ENCODE measurements at places on chromosomes 2 and 18.

DNA sequence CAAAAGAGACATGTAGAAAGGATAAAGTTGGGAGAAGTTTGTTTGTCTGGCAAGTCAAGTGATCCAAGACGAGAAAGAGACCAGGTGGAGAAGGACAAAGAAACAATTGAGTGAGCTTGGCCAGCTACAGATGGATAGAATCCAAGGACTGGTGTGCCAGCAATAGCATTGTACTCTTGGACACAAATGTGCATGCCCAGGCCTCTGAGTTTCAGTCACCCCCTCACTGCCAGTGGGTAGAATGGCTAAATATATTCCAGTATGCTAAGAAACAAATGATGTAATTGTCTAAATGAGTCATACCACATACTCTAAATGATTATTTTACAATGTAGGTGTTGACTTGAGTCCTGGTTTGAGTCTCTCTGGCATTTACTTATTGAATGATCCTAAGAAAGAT lies 881.3 kb downstream of the LRRTM4 start:
- DNase-seq, result no peak

DNA sequence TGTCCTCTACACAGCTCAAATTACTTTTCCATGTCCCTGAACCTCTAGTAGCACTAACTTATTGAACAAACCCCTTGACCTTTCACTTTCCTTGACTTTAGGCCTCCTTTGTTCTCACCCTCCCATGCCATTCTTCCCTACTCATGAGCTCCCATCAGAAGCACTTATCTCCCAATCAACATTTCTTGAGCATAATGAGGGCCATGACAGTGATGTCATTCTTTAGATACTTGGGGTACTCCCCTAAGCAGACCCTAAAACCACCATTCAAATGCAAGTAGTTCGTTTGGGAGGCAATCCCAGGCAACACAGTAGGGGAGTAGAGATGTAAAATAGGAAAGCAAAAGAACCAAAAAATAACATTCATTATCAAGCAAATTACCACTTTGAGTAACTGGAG lies 115.9 kb upstream of the ARHGAP28 start:
- DNase-seq, result no peak

DNA sequence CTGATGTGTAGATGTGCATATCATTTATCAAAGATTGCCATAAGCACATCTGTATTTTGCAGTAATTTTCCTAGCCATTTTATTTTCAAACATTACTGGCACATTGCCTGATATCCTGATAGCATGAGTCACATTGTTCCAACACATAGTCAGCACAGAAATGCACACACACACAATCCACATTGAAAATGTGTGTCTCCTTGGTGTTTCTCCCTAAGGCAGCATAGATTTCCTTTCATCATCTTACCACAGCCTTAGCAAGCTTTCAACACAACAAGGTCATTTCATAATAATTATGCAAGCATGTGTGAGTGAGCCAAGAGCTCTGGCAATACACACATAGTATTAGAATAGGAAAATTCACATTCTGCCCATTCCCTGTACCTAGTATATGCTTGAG lies 245.4 kb upstream of the MEIS1 start:
- DNase-seq, result no peak

- peak; percentile 51 for DNase-seq
Measured at GRCh38 chr2:97699765-97700444, 13.5 kb upstream of the ZAP70 start.

DNA sequence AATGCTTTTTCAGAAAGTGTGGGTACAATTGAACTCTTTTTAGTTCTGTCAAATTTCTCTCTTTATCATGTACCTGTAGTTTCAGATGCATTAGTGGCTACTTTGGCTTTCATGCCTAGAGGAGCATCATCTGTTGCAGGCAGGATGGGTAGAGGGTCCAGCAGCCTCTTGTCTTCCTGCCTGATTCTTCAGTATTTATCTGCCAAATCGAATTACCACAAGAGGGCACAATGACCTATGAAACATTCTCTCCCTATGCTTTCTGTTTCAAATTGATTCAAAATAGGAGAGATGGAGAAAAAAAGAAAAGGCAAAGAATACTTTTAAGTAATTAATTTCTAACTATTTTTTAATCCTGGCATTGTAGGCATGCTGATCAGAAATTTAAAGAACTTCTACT lies 477.2 kb downstream of the TRIB2 start:
- no peak for DNase-seq

- no peak for DNase-seq
Measured at GRCh38 chr18:26495287-26495686, 53.1 kb downstream of the KCTD1 start.

DNA sequence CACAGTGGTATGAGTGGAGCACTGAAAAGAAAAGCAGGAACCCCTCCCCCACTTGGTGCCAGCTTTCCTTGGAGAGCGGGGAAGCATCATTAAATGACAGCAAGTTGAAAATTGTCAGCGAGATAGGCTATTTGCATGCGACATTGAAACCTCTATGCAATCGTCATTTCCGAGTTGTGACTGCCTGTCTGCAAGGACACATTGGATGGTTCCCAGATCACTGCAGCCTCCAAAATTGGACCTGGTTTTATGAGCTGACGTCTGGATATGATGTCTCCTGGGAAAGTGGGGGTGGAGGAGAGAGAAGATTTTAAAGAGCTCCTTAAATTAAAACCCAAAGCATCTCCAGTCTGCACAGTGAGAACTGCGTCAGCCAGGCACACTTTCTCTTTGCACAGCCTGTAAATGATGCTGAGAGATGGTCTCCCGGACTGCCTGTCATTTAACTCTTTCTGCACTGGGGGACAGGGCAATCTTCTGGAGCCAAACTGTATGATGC lies 57.8 kb upstream of the KIF5C start:
- DNase-seq, result no peak

DNA sequence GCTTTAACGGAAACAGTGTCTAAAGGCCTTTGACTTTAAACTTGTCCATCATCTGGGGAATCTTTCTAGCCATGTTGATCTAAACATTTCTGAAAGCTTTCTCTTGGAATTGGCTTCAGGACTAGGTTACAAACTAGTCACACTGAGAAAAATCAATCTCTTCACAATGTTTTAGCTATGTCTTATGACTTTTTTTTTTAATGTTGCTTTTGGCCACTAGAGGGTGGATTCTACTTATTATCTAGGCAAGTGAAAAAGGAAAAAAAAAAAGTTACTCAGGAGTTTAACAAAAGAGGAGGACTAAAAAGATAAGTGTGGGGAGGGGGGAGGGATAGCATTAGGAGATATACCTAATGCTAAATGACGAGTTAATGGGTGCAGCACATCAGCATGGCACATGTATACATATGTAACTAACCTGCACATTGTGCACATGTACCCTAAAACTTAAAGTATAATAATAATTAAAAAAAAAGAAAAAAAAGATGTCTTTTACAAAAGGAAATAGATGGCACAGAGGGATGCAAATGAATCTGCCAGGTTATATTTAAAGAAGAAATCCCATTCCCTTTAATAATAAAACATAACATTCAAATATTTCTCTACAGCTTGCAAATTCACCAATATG lies 160.4 kb upstream of the PID1 start:
- no peak for DNase-seq

DNA sequence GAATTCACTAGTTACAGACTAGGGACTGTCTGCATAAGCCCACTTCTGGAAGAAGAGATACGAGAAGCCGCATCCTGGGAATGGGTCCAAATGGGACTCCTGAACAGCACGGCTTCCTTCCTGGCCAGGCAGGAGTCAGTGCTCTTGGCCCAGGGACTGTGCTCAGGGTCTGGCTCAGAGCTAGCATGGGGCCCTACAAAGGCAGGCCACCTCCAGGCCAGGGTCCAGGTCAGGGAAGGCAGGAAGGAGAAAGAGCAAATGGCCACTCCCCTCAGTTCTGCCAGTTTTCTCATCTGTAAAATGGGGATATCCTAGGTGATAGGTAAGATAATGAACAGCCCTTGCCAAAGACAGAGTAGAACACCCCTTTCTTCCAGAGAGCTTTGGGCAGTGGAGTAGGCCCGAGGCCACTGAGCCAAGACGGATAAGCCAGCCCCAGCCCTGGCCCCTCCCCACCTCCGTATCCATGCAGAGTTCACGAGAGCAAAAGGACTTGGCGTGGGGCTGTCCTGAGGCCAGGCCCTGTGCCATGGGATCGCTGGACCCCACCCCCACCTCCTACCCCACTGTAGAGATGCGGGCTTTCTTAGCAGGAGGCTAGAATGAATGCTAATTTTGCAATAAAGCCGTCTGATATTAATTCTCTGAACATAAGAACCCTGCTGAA lies 190.1 kb downstream of the MGAT5 start:
- DNase-seq, result no peak

GRCh38 chr2:239532250-239532649 lies 131.4 kb upstream of the HDAC4 start:
- no peak for DNase-seq

DNA sequence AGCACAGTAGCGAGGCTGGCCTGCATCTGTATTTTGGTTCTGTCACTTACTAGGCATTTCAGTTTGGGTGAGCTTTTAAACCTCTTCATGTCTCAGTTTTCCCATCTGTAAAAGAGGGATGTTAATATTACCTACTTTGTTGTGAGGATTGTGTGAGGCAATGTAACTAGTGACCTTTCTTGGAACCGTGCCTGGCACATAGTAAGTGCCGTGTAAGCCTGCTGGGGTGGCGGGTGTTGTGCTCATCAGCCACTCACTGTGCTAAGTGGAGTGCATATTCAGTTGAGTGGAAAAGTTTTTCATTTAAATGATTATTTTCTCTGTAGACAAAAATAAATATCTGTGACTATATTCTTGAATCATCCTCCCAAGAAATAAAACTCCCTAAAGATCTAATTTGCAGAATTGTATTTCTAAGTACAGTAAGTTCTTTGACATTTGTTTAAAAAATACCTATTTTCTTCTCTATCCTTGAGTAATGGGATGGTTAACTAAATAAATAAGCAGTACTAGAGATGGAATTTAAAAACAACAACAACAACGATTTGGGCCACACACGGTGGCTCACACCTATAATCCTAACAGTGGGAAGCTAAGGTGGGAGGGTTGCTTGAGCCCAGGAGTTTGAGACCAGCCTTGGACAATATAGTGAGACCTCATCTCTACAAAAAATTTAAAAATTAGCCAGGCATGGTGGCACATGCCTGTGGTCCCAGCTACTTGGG lies 56.7 kb downstream of the MALT1 start:
- no peak for DNase-seq

DNA sequence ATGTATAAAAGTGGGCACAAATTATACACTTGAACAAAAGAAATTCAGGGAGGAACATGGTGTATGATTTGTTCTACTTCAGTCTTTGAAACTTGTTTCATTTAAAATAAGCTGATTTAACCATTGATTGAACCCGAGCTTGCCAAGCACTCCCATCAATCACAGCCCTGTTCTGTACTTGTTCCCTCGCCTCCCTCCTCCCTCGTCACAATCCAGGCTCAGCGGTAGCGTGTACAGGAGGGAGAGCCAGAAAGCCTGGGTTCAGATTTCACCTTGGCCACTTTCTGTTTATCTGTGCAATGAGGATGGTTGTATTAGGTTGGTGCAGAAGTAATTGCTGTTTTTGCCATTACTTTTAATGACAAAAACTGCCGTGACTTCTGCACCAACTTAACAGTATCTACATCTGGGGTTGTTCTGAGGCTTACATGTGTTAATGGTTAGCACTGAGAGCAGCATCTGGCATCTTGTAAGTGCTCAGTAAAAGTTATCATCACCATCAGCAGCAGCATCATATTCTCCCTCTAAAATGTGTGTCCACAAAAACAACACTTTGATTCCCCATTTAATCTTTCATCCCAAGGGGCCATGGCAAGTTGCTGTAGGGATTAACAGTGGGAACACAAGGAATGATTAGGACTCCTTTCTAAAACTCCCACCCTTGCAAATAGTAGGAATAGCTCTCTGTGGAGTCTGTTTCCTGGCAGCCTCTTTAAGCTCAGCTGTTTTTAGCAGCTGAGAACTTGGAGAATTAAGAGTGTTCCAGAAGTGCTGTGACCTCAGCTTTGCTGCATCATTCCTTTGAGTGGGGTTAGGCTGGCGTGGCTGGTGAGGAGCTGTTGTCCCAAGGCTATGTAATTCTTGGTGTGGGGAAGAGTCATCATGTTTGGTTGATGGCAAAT lies 4.7 kb downstream of the DPYSL5 start:
- DNase-seq, result no peak

GRCh38 chr18:5543773-5544389 lies at the start of gene EPB41L3:
TSS of gene EPB41L3 (minus strand) at chr18:5543997. CDS start at chr18:5489183, 54,814 bp downstream.
- no peak for DNase-seq

DNA sequence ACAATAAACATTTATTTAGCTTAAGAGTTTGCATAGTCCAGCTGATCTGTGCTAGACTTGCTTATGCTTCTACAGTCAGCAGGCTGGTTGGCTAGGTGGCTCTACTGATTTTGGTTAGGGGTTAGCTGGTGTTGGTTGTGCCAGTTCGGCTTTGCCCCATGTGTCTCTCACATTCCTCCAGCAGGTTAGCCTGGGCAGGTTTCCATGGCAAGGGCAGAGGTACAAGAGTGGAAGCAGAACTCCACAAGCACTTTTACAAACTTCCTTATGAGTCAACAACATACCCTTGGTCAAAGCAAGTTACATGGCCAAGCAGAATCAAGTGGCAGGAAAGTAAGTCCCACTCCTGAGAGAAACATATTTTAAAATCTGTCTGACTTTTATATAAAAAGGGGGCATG lies 82.3 kb downstream of the SS18 start:
- DNase-seq, result no peak

- DNase-seq, result no peak
Measured at GRCh38 chr2:200796561-200796960, 15.1 kb upstream of the BZW1 start.

All from stimulated activated CD8-positive, alpha-beta memory T cell treated with anti-CD3 and anti-CD28 coated beads, Interleukin-2, amount 100 ng/mL, for 48 hours (primary cell).